ENCODE measurements at places on chromosomes 3 and 15.

DNA sequence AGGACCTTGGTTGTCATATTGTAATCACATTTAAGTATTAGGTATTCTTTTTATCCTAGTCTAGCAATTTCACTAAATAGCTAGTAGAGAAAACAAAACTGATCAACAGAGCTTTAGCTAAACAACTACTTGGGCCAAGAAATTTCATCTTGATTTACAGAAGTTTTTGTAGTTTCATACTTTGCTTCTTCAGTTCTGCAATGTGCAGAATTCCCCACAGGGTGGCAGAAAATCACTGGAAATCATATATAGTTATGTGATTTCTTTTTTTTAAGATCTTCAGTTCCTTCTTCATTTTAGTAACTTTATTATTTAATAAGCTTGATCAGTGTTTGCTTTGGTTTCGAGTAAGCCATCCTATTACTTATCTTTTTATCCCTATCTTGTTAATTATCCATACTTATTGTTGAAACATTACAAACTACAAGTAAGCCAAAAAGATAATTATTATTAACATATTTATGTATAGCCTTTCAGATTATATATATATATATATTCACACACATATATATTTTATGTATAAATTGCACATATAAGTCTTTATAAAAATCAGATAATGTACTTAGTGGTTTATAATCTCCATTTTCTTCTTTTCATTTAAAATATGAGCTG is 2.2 kb upstream of the BNIP2 start:
- no peak for DNase-seq

DNA sequence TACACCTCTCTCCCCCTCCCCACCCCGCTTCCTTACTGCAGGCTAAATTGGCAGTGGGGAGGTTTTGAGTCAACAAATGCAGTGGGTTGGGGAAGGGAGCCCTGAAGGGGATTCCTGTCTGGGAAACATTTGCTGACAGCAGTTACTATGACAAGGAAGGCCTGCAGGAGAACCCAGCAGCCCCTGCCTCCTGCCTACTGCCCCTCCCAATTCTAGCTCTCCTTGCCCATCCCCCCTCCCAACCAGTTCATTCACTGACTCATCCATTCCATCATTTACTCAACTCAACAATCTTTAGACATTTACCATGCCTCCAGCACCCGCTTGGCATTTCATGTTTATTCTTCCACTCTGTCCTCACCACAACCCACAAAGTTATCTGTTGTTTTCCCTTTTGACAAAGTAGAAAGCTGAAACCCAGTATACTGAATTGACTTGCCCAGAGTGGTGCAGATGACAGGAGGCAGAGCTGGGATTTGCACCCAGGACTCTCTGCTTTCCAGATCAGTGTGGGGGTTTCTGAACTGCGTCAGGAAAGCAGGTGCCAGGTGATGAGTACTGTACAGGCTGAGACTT is 75.0 kb downstream of the MAGEF1 start:
- DNase-seq = peak; percentile 60

- no peak for DNase-seq
Observed at GRCh38 chr3:142444343-142444742, 3.5 kb downstream of the XRN1 start.

DNA sequence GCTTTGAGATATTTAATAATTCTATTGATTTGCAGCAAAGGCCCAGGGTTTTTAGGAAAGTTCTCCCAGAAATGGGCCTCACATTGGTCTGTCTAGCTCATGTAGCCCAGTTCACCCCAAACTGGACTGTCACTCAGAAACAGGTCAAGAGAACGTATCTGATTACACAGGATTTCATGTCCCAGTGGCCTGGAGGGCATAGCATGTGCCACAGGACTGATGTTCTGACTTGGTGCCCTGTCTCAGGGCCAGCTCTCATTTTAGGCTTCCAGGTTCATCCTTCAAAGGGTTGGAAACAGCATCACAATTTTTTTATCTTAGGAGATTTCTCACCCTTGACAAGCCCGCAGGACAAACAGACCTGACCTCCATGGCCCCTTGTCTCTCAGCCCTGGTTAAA is 398.4 kb upstream of the AZI2 start:
- DNase-seq = no peak

GRCh38 chr15:28023422-28023821 is 75.7 kb downstream of the OCA2 start:
- no peak for DNase-seq

DNA sequence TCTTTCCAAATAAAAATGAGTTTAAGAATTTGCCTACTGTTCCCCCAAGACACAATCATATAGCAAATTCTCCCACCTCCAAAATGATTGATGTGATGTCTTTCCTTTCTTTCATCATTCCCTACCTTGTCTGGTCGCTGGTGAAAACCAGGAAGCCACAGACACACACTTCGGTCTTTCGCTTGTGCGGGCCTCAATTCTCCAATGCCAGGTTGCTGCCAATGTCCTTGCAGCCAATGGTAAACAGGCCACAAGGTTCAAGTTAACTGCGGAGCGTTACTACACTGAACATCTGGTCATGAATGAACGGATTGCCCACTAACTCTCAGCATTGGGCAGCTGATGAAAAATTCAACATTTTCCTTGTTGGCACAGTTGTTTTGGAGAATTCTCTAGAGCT is 192.2 kb downstream of the FOXP1 start:
- DNase-seq = no peak

- DNase-seq = peak; percentile 72
Observed at GRCh38 chr3:187101184-187102072, 37.9 kb downstream of the RPL39L start.

- DNase-seq = no peak
Observed at GRCh38 chr3:188294113-188294512, 140.2 kb downstream of the LPP start.

GRCh38 chr3:32004113-32004765 is 22.7 kb downstream of the ZNF860 start:
- no peak for DNase-seq

DNA sequence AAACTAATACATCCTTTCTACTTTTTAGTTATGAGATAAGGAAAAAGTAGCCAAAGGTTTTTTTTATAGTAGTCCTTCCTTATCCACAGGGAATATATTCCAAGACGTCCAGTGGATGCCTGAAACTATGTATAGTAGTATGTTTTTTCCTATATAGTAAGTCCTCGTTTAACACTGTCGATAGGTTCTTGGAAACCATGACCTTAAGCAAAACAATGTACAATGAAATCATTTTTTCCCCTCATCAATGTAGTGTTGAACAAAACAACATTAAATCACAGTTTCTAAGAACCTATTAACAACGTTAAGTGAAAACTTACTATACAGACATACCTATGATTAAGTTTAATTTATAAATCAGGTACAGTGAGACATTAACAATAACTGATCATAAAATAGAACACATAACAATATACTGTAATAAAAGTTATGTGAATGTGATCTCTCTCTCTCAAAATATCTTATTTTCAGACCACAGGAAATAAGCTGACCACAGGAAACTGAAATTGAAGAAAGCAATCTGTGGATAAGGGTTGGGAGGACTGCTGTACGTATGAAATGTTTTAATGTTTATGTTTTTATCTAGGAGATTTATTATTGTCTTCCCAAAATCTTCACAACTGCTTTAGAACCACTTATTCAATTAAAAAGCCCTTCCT is 20.6 kb downstream of the COPS2 start:
- no peak for DNase-seq

GRCh38 chr15:61390138-61390537 is 161.0 kb upstream of the RORA start:
- DNase-seq = no peak

DNA sequence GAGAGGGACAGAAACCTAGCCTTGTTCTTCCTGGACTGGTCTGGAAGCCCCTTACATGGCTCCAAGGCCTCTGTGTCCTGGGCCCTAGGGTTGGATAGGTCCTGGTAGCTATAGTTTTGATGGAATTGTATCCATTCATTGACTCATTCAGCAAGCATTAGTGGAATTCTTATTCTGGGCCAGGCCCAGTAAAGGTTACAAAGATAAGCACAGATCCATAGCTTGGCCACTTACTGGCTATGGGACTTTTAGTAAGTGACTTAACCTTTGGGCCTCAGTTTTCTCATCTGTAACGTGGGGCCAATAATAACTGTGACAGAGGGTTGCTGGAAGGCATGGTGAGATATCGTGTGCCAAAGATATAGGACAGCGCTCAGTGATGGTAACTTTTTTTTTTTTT is 13.6 kb upstream of the DAG1 start:
- no peak for DNase-seq

- DNase-seq = no peak
Observed at GRCh38 chr15:27042230-27042629, 71.2 kb downstream of the GABRG3 start.

DNA sequence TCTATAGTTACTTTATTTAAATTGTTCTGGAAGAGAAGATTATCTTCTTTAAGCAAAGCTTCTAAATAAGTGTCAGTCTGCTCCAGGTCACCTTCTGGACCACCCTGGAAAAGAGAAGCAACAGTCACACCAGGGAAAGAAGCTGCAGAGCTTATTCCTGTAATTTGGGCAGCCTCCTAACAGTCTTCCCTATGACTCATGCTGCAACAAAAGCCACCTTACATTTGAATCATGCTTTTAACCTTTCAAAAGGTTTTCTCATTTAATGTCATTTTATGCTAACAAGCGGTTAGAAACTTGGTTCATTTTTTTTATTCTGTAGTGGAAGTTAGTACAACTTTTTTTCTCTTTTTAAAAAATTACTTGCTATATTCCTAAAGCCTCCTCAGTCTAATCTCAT is 5.3 kb upstream of the GUCA1C start:
- DNase-seq = no peak

DNA sequence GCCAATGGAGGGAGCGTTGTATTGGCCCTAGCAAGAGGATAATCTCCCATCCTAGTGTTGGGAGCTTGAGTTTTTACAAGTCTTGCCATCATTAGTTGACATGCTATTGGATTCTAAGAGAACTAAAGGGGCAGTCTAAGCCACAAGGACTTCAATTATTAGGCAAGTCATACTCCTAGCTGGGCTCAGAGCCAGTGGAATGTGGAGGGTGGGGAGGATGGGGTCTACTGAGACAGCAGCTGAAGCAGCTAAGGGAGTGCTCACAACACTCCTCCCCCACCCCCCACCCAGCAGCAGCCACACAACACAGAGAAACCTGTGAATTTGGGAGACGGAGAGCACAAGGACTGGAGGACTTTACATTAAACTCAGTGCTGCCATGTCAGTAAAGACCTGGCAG is 27.9 kb downstream of the FRG2C start:
- no peak for DNase-seq

- no peak for DNase-seq
Observed at GRCh38 chr15:49731187-49732099, 110.6 kb downstream of the DTWD1 start.

- no peak for DNase-seq
Observed at GRCh38 chr3:15288331-15289035, 43.9 kb downstream of the SH3BP5 start.

DNA sequence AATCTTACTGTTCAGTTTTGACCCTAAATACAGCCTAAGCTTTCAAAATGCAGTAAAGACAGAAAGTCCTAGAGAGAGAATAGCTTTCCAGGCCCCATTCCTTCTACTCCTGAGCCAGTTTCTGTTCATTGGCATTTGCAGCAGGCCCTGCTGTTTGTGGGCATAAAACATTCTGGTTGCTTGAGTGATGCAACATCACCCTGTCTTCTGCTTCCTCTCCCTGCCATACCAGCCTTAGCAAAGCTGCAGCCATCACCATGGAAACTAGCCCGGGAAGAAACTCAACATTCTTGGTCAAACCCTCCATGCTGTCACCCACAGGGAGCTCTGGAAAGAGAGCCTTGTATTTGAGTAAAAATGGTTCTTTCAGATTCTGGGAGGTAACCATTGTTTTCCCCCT is 325.7 kb downstream of the MAGI1 start:
- peak; percentile 45 for DNase-seq

DNA sequence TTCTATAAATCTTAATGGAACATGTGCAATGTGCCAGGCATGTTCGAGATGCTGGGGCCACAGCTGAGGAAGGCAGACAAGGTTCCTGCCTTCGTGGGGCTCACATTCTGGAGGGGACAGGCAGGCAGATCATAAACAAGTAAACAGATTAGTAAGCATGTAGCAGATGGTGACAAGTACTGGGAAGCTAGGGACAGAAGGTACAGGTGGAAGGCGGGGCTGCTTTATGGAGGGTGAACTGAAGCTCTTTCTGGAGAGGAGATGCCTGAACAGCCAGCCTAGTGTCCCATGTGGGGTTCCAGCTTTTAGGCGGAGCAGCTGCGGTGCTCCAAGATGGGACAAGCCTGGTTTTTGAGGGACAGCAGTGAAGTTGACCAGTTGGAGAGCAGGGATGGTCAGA is 74.7 kb upstream of the SNRK start:
- DNase-seq = no peak

GRCh38 chr15:61364871-61365270 is 135.8 kb upstream of the RORA start:
- no peak for DNase-seq

DNA sequence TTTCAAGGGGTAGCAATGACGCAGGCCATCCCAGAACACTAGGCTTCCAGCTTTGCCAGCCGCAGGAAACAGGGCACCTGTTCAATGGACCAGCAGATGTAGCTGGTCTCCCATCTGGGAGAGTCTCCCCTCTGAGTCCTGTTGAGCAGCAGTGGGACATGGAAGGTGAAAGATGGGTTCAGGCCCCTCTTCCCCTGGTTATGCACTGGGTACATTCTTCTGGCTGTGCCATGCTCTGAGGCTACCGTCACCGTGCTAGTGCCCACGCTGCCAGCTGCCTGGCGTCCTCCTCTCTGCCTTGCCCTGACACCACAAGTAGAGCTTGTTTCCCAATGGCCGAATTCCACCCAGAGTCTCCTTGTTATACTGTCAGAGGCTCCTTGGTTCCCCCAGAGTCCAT is 63.1 kb downstream of the TLE3 start:
- no peak for DNase-seq

DNA sequence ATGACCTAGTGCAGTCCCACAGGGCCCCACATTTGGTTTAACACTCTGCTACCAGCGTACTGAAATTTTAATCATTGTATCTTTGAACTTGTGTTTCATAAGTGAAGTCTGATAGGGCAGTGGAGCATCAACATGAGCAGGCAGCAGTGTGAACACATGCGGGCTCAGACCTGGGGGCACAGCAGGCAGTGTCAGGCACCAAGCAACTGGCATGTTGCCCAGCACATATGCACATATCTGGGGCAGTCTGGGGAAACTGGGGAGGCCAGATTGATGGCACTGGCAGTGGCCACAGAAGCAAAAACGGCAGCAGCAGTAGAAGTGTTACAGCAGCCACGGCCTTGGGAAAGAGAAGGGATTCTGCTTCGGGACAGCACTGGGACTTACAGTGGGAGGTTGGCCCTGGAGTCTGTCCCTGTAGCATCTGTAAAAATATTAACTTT is 353.9 kb upstream of the KCNMB2 start:
- no peak for DNase-seq

- peak; percentile 88 for DNase-seq
Observed at GRCh38 chr3:102006812-102007485, 157.6 kb downstream of the NFKBIZ start.

DNA sequence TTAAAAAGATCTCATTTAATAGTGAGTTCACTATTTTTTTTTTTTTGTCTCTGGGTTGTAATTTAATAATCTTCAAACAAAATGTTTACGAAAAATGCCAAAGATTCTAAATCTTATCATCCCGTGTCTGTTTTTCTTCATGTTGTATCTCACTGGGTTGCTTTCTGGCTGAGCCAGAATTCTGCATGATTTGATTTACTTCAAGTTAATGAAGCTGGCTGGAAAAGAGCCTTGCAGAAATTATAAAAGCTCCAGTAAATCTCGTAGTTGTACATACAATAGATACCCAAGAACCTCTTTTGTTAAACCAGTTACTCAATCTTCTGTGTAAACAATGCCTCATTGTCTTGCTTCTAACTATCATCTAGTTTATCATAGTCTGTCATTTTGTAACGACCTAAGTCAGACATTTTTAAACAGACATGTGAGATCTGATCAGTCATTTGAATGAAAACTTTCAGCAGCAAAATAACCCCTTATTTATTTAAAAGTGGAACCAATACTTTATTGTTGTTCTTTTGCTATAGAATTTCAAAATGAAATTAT is 249.0 kb downstream of the MCTP2 start:
- no peak for DNase-seq

All from fibroblast of skin of left biceps (primary cell).